ENCODE measurements at places on chromosomes 6 and 20. TPM values are rescaled to one million over a fixed set of nuclear protein-coding genes. Genes with fewer than 3 reads are reported as not detected.

DNA sequence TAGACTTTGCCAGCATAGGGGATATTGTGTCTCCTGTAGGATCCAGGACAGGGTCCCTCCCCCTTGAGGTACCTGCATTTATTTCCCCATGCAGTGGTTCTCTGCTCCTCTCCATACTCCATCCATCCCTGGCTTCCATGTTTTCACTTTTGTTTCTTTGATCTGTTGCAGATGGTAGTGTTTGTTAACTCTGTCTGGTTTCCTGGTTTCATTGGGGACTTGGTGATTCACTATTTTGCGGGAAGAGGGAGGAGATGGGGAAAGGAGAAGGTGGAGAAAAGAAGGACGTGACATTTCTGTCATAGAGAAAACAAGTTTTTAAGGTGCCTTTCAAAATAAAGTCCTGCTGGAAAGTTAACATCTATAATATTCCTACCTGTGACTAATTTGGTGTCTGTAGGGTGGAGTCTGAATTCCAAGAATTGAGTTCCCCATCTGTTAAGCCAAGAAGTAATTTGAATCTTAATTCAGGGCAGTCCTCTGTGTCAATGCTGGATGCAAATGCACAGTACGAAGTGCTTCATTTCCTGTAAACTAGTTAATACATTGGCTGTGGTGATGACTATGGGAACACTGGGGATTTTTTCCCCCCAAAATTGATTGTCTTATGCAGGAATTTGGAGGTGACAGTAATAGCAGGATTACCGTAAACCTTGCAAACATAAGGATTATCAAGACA is 6.9 kb upstream of the RNF144B start:
- H3K4me1 ChIP-seq = no peaks in the 10 kb centered on the region
- H3K36me3 ChIP-seq = no peaks in the 10 kb centered on the region
- DNase-seq = no peak
- H3K4me3 ChIP-seq = no peak overlapping the region
- peaks cover 6% of the 10 kb centered on the region for H3K27me3 ChIP-seq
- H3K27ac ChIP-seq = no peak overlapping the region

DNA sequence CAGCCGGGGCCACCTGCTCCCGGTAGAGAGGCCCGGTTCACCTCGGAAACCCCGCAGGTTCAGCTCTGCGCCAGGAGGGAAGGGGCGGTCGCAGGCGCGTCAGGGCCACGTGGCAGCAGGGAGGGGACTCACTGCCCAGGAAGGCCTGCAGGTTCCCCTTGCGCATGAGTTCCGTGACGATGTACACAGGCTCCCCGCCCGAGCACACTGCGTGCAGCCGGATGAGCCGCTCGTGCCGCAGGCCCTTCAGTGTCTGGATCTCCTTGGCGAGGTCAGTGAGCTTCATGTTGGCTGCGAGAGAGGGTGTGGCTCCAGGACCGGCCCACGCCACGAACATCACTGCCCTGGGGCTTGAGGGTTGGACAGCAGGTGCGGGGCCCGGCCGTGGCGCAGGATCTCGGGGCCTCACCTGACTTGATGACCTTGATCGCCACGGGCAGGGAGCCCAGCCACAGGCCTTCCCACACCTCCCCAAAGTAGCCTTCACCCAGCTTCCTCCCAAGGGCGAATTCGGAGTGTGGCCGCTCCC is 4.9 kb upstream of the PTK6 start:
- H3K4me1 ChIP-seq = peaks cover 9% of the 10 kb centered on the region
- DNase-seq = no peak
- H3K27ac ChIP-seq = no peak overlapping the region
- no peaks in the 10 kb centered on the region for H3K27me3 ChIP-seq
- no peak overlapping the region for H3K4me3 ChIP-seq

DNA sequence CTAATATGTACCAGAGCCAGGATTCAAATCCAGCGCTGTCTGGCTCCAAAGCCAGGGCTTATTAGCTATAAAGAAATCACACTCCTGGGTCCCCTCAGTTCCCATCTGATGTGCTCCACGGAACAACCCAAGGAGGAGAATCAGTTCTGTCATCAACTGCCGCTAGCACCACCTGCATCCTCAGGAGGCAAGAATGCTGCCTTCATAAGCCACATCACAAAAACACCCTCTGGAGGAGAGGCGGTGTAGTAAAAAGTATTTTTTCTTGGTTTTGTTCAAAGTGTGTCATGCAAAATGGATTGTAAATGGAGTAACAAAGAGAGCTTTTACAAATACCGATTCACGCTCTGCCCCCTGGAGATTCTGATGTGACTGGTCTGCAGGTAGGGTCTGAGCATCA is 57.1 kb downstream of the TNFRSF21 start:
- H3K4me3 ChIP-seq = no peak overlapping the region
- peak; percentile 16 for DNase-seq
- H3K27me3 ChIP-seq = no peaks in the 10 kb centered on the region

DNA sequence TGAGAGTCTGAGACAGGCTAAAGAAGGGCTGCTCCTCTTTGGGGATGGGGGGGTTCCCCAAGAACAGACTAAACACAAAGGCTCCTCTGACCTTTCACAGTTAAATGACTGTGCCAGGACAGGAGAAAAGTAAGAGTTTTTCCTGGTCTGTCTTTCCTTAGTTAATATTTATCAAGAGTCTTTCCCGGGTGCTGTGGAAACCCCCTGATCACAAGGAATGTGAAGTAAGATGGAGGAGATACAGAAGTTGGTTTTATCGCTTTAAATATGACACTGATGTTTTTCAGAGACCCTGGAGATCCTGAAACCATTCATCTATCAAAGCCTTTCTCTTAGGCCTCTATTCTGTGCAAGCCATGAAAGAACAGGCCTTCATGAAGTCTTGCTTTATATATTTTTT is 105.8 kb downstream of the RNF144B start:
- H3K4me3 ChIP-seq = no peak overlapping the region
- no peak overlapping the region for H3K27ac ChIP-seq
- no peaks in the 10 kb centered on the region for H3K36me3 ChIP-seq
- DNase-seq = no peak
- H3K27me3 ChIP-seq = peaks cover 21% of the 10 kb centered on the region

Gene BTNL2
- not detected for total RNA-seq

Gene KIF25
- total RNA-seq = not detected

- H3K4me3 ChIP-seq = no peak overlapping the region
- DNase-seq = no peak
- H3K27me3 ChIP-seq = no peaks in the 10 kb centered on the region
- H3K36me3 ChIP-seq = peaks cover 27% of the 10 kb centered on the region
- peaks cover 30% of the 10 kb centered on the region for H3K4me1 ChIP-seq
These were observed 9.6 kb downstream of the KCNQ5 start for GRCh38 chr6:72631480-72631879.

DNA sequence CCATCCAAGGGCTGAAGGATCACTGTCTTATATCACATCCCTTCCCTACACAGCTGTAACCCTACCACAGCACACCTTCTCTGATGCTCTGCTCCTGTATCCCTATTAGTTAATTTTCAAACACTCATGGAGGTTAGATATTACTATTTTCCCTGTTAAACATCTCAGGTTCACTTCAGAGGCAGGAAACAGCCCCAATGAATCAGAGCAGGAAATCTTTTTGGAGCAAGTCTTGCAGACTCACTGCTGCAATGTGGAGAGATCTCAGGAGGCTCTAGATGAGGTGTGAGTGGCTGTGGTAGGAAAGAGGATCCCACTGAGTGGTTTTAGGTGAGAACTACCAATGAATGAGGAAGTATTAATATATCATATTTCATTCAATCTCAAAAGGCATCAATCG is 19.7 kb upstream of the HTR1B start:
- H3K27ac ChIP-seq = no peak overlapping the region
- no peak overlapping the region for H3K4me3 ChIP-seq
- no peaks in the 10 kb centered on the region for H3K4me1 ChIP-seq
- H3K27me3 ChIP-seq = peaks cover 6% of the 10 kb centered on the region

GRCh38 chr6:43644940-43645612 is at the start of gene RSPH9:
RSPH9 (plus strand) TSS chr6:43645036; CDS start chr6:43645099, 63 bp downstream.
- peaks cover 11% of the 10 kb centered on the region for H3K4me1 ChIP-seq
- no peaks in the 10 kb centered on the region for H3K27me3 ChIP-seq
- peak within 1 kb of the TSS; percentile 75 for H3K4me3 ChIP-seq
- H3K36me3 ChIP-seq = peaks cover 6% of the 10 kb centered on the region
- DNase-seq = peak; percentile 82

- H3K36me3 ChIP-seq = no peaks in the 10 kb centered on the region
- H3K27me3 ChIP-seq = peaks cover 4% of the 10 kb centered on the region
- H3K4me1 ChIP-seq = no peaks in the 10 kb centered on the region
- no peak overlapping the region for H3K4me3 ChIP-seq
These were observed 123.5 kb downstream of the ADGRB3 start for GRCh38 chr6:68758559-68758958.

Gene C6orf163
- total RNA-seq = 0.29 TPM

DNA sequence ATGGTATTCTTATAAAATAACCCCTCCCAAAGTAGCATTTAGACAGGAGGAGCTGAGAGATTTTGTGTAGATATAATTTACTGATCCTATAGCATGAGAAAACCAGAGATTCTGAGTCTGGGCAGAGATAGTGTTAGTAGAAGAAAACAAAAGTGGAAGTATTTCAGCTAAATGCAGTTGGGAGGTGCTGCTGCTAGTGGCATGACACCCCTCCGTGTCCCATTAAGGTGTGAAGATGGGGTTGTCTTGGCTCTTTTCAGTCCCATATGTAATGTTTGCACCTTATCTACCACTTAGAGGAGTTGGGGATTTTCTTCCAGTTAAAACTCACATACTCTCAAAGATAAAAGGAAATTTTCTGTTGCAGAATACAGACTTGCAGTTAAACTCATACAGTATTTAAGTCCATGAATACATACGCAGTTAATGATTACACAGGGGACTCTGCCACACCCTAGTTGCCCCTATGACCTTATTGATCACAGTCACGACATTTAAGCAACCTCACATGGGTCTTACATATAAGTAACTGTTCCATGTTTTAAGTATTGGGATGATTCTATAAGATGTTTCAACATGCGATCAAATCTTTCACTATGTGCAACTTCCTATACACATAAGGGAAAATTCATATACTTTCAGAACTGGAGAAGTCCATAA is 11.5 kb downstream of the TAAR2 start:
- no peak for DNase-seq
- H3K27ac ChIP-seq = no peak overlapping the region
- no peaks in the 10 kb centered on the region for H3K36me3 ChIP-seq
- peaks cover 4% of the 10 kb centered on the region for H3K27me3 ChIP-seq
- H3K4me3 ChIP-seq = no peak overlapping the region

- no peaks in the 10 kb centered on the region for H3K4me1 ChIP-seq
- no peak overlapping the region for H3K4me3 ChIP-seq
- no peak for DNase-seq
These were observed 83.6 kb downstream of the PREP start for GRCh38 chr6:105319331-105319730.

Gene C2
- 1.6 TPM for total RNA-seq

GRCh38 chr20:13422637-13423036 is 201.6 kb downstream of the ISM1 start:
- no peak overlapping the region for H3K27ac ChIP-seq
- H3K27me3 ChIP-seq = no peaks in the 10 kb centered on the region
- peaks cover 8% of the 10 kb centered on the region for H3K36me3 ChIP-seq
- DNase-seq = no peak
- H3K4me3 ChIP-seq = no peak overlapping the region

DNA sequence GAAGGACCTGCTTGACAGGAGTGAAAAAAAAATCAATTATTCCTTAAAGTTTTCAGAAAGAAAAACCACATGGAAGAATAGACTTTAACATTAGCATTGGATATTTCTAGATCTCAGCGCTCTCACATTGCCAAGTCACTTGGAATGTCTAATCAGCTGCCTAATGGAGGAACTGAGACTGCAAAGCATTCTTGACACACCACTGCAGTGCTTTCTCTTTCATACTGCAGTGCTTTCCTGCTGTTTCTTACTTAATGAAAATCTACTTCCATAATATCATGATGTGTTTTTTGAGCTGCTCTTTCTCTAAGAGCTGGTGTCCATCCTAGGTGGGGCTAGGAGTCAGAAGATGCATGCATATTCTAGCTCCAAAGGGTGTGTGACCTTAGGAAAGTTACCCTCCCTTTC is 20.4 kb upstream of the MCM3 start:
- no peaks in the 10 kb centered on the region for H3K36me3 ChIP-seq
- H3K27ac ChIP-seq = peak overlapping the region; percentile 77
- H3K4me1 ChIP-seq = peaks cover 65% of the 10 kb centered on the region
- H3K4me3 ChIP-seq = peak overlapping the region; percentile 27

DNA sequence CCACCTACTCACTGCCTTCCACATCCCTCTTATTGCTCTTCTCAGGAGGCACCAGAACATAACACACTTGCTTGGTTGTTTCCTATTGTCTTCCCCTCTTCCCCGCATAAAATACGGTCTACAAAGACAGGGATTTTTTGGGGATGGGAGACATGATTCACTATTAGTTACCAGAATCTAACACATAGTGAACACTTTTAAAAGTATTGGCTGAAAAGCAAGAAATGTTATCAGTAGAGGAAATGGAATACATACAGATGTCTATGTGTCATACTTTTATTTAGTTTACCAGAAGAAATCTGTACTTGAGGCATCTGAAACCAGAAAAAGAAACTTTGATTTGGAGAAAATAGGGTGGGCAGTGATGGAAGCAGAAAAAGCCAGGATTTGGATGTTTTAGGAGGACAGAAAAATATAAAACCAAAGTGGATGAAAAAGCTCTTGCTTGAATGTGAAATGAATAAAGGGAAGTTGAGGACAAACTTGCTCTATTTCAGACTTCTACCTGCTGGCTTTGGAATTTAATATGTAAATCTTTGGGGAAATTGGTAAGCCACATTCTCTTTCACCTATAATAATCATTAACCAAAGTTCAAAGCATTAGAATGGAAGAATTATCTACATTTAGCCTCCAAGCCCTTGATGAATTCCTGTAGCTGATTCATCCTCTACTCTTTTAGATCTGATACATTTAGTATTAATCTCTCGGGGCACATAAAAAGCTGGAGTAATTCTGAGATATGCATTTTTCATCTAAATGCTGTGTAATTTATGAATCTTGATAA is 82.6 kb downstream of the DOK5 start:
- peaks cover 21% of the 10 kb centered on the region for H3K27me3 ChIP-seq
- no peak for DNase-seq
- H3K4me1 ChIP-seq = peaks cover 2% of the 10 kb centered on the region

Gene TMC2
- not detected for total RNA-seq

GRCh38 chr6:101770116-101770515 is 376.6 kb downstream of the GRIK2 start:
- H3K4me1 ChIP-seq = no peaks in the 10 kb centered on the region
- H3K36me3 ChIP-seq = no peaks in the 10 kb centered on the region
- no peak overlapping the region for H3K27ac ChIP-seq
- DNase-seq = no peak

Gene TCEA2
- total RNA-seq = 18.2 TPM

DNA sequence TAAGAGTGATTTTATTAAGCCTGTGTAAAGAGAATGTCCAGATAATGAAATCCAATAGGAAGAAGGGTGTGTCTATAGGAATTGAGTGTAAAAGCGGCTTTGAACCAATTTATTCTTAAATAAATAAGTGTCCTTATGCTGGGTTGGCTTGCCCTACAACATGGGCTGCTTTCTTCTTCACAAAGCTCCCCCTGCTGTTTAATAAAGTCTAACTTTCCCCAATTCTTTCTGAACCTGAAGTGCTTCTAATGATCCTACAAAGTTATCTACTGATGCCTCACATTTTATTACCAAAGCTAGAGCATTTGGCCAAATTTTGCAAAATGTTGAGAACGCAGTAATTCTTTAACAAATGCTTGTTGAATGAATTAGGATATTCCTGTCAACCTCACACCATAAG is 36.3 kb upstream of the SIRT5 start:
- H3K27me3 ChIP-seq = no peaks in the 10 kb centered on the region
- DNase-seq = no peak
- H3K27ac ChIP-seq = no peak overlapping the region
